NCI-H1417 (cell line): ENCODE measurements at places on chromosomes 13 and 19.

DNA sequence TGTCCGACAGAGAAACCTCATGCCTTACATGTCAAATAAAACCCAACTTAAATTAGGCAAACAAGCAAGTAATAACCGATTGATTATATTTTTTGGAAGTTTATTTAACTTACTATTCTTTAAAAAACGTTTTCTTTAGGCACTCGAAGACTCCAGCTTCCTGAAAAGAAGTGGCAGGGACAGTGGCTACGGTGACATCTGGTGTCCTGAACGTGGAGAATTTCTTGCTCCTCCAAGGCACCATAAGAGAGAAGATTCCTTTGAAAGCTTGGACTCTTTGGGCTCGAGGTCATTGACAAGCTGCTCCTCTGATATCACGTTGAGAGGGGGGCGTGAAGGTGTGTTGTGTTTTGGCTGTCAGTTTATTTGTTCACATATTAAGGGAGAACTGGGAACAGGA lies 164.4 kb downstream of the LMO7 start:
- DNase-seq, result peak; percentile 28

- peak; percentile 10 for DNase-seq
Observed at GRCh38 chr13:32443111-32443510, 15.2 kb upstream of the N4BP2L1 start.

DNA sequence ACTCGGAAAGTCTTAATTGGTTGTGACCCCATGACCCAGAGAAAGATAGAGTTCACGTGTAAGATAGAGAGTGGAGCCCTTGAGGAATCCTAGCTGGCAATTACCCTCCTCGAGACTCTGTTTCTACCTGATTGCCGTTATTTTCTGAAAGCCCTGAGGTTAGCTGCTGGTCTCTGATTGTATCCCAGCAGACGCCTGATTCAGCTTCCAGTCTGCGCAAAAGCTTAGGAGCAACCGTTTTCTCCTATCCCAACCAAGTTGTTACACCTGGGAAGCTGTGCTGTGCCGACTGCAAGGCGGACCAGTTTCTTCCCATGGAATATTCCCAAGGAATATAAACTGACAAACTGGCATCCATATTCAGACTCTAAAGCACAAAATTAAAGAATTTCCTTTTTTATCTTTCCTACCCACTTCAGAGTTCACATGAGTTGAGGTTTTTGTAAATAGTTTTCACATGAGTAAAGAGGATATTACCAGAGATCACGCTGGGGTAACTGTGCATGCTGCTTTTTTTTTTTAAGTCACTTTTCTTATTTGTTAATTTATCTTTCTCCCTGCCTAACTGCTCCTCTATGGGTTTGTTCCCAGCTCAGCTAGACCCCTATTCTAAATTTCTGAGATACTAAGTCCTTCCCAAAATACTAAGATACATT lies 1.5 kb upstream of the TRPC4 start:
- no peak for DNase-seq

DNA sequence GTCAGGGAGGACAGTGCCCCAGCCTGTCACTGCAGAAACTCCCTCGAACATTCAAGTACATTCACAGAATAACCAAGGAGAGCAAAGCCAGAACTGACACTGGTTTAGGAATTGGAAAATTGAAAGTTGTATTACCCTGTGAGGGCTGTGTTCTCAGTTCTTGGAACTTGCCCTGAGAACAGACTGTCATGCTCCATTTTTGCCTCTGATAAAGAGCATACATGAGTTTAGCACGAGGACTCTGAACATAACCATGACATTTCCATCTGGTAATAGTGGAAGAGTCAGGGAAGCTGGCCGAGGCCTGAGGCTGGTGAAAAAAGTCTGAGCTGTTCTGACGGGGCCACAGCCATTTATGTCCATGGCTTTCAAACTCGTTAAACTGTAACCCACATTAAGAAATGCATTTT lies 15.2 kb upstream of the SLC25A30 start:
- no peak for DNase-seq

DNA sequence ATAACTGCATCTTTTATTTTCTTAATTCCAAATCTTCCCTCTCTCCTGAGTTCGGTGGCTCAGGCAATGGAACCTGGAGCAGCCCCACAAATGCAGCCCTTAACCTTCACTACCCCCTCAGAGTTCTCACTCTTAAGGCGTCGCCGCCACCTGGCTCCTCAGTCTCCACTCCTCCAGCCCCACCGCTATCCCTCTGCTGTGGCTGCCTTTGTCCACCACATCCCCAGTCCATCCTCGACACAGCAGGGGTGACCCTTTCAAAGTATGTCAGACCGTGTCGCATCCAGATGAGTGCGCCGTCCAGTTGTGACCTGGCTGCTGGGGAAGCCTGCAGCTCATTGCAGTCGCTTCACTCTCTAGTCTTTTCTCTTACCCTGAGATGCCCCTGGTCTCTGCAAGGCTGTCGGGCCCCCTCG lies 1.0 kb downstream of the SPPL2B start:
- no peak for DNase-seq

- no peak for DNase-seq
Observed at GRCh38 chr19:45876411-45877197, 9.3 kb downstream of the IRF2BP1 start.

DNA sequence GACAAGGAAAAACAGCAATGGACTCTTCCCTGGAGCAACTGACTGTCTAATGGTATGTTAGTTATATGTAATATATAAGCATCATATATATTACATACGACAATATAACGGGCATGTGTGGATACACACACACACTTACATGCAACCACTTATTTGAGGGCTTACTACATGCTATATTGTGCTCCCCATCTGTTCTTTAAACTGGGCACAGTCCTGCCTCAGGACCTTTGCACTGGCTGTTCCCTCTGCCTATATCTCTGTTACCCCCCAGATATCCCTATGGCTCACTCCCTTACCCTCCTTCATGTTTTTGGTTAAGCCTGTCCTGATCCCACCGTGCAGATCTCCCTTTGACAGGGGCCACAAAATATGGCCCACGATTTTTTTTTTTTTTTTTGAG lies 10.2 kb downstream of the TICAM1 start:
- no peak for DNase-seq

- DNase-seq, result peak; percentile 8
Observed at GRCh38 chr13:34738254-34738992, 203.6 kb upstream of the NBEA start.

DNA sequence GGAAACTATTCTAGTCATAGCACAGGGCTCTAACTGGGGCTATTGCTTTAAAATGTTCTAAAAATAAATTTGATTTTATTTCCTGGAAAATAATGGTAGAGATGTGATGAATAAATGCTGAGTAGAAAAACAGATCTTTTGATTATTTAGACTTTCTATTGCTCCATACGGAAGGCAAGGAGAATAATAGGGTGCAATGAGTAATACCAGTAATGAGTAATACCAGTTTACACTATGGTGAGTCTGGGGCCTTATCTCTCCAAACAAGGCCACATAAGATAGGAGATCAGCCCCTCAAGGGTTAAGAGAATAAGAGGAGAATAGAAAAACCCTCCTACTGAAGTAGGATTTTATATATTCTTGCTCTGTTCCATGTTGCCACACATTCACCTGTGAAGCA lies 390.4 kb downstream of the KLF5 start:
- DNase-seq, result no peak

- peak; percentile 70 for DNase-seq
Observed at GRCh38 chr19:10388957-10389356, 8.6 kb upstream of the TYK2 start.

DNA sequence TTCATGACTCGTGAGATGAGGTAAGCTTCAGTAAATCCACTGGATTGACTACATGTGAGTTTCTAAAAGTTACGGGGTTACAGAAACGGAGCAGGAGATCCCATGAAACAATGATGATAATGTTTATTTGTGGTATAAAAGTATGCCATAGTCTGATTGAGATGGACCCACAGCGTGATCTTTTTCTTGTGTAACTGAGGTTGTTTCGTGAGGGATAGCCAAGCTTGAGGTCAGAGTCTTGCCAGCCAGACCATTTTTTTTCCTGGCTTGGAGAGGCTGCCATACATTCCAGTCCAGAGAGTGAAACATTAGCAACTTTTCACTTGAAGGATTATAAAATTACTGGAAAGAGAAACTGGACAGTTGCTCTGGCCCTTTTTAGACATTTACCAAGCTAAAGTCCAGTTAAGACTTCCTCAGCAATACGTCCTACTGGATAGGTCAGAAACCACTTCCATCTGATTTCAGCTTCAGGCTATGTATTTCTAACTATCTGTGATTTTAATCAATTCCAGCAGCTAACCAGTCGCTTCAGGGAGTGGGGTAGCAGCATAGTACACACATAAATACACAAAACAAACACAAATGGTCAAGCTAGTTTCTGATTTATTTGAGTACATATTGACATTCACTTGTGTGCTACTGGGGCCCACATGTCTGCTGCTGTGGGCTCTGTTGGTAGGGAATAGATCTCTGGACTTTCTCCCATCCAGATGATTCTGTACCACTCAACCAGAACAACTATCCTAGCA lies 194.6 kb downstream of the POSTN start:
- DNase-seq, result no peak

DNA sequence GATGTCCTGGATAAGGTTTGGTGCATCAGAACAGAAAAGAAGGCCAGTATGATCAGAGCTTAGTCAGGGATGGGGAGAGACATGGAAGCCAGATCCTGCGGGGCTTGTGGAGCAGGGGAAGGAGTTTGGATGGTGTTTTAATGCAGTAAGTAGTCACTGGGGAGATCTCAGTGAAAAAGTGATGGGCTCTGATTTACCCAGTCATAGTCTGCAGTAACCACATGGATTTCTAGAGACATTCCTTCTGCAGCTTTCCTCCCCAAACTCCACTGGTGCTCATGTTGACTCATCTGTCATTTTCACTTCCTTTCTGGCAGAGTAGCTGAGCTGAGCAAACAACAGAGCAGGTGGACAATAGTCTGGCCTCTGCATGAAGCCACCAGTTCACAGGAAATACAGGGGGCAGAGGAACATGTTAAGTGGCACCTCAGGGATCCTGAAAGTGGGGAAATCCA lies 144.1 kb downstream of the DPF1 start:
- DNase-seq, result peak; percentile 71

DNA sequence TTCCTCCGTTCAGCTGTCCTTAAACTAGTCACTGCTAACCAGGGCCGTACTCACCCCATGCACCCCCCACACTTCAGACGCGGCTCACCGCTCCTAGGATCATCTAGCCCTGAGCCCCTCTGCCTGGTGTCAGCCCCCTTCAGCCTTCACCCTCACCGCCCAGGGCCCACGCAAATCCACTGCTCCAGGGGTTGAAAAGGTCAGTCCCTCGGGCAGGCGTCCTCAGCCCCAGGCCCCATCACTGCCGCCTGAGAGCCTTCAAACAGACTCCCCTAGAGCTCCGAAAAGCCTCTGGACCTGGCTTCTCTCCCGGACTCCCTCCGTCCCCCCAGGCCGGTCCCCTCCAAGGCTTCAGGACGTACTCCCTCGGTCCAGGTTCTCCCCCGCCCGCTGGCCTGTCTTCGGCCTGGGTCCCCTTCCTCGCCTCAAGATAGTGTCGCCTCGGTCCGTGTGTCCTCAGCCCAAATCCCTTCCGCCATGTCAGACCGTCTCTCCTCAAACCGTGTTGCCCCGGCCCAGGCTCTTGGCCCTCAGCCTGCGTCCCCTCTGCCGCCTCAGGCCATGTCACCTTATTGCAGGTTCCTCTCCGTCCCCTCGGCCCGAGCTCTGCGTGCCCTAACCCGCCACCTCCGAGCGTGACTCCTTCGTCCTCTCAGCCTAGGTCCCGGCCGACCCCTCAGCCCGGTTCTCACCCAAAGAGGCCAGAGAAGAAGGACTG lies 553 bp downstream of the NAPA start:
- no peak for DNase-seq

DNA sequence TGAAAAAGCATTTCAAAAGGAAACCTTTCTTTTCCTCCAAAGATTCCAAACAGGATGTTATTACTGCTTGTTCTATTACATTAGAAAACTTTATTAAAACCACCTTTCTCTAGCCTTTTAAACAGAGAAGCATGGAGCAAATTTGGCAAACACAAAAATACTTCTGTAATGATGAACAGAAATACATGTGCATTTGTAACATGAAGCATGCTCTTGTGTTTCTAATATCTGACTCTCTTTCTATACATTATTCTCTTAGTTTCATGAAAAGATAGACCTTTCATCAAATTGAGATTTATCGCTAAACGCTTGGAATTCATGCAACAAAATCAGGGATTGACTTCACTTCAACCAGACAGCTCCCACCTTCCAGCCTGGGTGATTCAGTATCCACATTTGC lies 152.8 kb upstream of the IRS2 start:
- DNase-seq, result no peak

- DNase-seq, result no peak
Observed at GRCh38 chr13:42065414-42065813, 17.0 kb downstream of the DGKH start.

DNA sequence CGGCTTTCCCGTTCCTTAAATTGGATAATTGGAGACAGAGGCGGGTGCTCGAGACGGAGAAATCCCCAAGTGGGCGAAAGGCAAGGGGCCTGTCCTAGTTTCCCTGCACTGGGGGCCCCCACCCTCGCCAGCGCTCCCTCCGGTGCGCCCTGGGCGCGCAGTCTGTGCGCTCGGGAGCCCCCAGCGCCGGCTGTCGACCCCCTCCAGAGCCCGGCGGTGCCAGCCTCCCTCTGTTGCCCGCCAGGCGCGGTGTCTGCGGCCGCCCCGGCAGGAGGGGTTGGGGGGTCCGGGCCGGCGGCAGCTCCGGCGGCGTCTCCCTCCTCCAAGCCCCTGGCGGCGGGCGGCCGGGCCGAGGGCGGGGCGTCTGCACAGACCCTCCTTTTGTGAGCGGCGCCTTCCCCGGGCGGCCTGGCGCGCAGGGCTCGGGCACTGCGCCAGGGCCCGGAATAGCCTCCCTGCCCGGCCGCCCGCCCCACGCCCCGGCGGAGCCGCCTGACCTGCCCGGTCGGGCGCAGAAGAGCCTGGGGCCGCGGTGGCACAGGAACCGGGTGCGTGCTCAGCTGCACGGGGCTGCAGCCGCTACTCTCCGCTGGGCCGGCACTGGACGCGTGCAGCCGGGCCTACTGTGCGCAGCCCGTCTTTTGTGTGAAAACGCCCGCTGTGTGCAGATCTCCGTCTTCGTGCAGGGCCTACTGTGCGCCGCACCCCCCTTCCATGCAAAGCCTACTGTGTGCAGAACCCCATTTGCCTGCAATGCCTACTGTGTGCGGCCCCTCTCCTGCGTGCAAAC lies 13.2 kb downstream of the GADD45B start:
- peak; percentile 17 for DNase-seq

GRCh38 chr19:49585023-49585422 lies 3.9 kb downstream of the PRRG2 start:
- DNase-seq, result peak; percentile 85

GRCh38 chr13:32202268-32202667 lies 112.9 kb downstream of the ZAR1L start:
- DNase-seq, result no peak

- DNase-seq, result no peak
Observed at GRCh38 chr19:15137777-15138176, 30.6 kb downstream of the SYDE1 start.

GRCh38 chr13:51681037-51681678 lies 96.9 kb downstream of the WDFY2 start:
- no peak for DNase-seq

DNA sequence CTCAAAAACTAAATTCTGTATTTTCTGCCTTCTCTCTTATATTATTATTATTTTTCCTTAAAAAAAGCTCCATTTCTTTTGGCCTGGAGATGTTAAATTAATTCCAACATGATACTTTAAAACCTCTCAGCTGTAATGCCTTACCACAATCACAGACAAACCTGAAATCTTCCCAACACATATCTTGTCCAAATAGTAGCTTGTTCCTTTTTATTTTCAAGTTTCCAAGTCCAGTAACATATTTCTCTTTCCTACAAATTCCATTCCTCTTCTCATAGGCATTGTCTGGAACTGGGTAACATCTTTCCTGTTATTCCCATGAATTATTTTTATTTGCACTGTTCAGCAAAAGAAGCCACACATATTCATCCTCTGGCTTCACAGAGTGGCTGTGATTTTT lies 137.0 kb downstream of the SLITRK6 start:
- no peak for DNase-seq

GRCh38 chr19:41930926-41931592 lies 2.8 kb upstream of the ERFL start:
- DNase-seq, result peak; percentile 79
